Activated naive CD8-positive, alpha-beta T cell treated with anti-CD3 and anti-CD28 coated beads, Interleukin-2, amount 10 ng/mL, durations not matched to agents 7 days and 5 days (primary cell): ENCODE measurements at places on chromosomes 2 and 18.

DNA sequence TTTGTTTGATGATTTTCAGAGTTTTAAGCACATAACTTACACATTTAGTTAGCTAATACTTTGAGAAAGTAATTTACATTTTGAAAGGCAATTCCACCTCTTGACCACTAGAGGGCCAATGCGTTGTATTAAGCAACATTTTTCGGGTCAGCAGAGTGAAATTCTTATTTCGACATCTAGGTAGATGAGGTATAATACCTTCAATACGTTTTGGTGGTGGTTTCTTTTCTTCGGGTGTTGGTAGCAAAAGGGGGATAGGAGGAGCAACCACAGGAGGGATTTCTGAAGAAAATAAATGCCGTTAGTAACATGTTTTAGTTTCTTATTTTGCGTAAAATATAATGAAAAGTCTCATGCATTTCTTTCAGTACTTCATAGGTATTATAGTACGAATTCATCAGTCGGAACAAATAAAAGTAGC, 106.3 kb downstream of the TTN start:
- no peak for DNase-seq

GRCh38 chr2:190088917-190089316, 26.4 kb upstream of the MSTN start:
- DNase-seq: no peak

- DNase-seq: no peak
These were observed 418.1 kb upstream of the DCC start for GRCh38 chr18:51921862-51922261.

- DNase-seq: no peak
These were observed 216.2 kb downstream of the SRBD1 start for GRCh38 chr2:45394842-45395241.

- no peak for DNase-seq
These were observed 12.3 kb downstream of the ZEB2 start for GRCh38 chr2:144507441-144508171.

DNA sequence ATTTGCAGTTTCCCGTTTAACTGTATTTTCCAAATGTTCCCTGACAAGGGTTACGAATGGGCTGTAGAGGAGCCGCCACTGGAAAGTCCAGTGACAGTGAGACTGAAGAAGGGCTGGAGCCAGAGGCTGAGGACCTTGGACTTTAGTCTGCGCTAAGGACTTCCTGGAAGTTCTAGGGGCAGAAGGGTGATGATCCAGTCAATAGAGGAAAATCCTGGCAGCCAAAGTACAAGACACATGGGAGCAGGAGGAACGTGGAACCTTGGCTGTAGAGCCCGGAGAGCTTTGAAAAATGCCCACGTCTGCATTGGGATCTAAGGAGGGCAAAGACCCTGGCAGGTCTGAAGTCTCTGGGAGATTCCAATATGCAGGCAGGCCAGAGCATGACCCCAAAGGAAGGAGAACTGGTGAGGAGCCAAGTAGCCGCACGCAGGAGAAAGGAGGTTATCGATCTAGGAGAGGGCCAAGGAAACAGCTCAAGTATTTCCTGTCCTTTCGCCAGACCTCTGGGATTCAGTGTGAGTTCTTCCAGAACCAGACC, 28.5 kb downstream of the MBP start:
- no peak for DNase-seq

- DNase-seq: no peak
These were observed 13.2 kb downstream of the SPATS2L start for GRCh38 chr2:200319548-200320337.

GRCh38 chr2:235692076-235692475, 198.2 kb downstream of the AGAP1 start:
- DNase-seq: no peak

DNA sequence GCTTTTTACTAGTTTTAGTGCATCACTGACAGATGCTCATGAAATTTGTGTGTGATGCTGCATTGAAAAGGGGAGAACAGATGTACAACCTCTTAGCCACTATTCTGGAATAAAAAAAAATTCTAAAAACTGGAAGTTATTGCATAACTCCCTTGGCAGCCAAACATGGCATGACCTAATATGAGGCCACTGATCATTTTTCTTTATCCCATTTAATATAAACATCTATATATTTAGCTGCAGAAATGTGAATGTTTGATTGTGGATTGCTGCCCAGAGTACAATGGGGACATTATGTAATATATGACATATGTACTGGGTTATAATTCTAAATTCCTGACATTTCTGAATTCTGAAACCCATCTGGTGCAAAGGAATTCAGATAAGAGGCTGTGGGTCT, 86.5 kb downstream of the CDCA7 start:
- DNase-seq: no peak

- DNase-seq: no peak
These were observed 841.0 kb downstream of the RNF144A start for GRCh38 chr2:7758073-7758759.

GRCh38 chr2:20213651-20214565, 11.0 kb downstream of the SDC1 start:
- no peak for DNase-seq

GRCh38 chr2:207816546-207816945, 46.8 kb upstream of the FZD5 start:
- no peak for DNase-seq

- no peak for DNase-seq
These were observed 18.3 kb upstream of the BMP10 start for GRCh38 chr2:68889500-68889899.

GRCh38 chr2:166411473-166412230, 35.9 kb upstream of the SCN9A start:
- DNase-seq: no peak

DNA sequence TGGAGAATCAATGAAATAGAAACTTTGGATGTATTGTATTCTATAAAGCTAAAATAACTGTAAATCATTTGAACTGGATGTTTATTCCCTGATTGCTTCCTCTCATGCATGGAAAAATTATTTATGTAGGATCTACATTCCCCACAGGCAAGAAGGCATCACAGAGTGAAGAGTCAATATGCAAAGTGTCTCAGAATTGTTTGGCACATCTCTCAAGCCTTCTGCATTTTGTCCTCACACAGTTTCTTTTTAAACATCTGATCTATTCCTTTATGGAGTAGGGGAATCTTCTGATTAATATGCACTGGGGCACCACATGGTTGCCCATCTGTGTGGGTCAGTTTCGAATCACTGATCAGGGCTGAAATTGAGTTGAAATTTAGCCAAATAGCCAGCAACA, 465.4 kb downstream of the ZNF804A start:
- no peak for DNase-seq

DNA sequence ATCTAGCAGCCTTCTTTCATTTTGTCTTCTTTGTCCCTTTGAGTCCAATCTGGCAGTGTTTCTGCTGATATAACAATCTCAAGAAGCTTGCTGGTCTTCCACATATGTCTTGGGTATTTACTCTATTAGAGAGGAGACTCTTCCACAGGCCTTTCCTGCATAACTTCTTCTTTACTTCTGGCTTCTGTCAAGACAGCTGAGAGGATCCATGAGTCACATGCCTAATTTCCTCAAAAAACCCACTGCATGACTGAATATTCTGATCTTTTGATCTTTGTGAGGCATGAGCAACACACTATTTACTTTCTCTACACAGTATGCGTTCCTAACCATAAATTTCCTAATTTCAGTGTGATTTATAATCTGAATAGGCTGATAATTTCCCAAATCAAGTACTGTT, 5.1 kb upstream of the DCC start:
- no peak for DNase-seq

GRCh38 chr2:164205347-164205746, 415.9 kb downstream of the GRB14 start:
- DNase-seq: no peak

DNA sequence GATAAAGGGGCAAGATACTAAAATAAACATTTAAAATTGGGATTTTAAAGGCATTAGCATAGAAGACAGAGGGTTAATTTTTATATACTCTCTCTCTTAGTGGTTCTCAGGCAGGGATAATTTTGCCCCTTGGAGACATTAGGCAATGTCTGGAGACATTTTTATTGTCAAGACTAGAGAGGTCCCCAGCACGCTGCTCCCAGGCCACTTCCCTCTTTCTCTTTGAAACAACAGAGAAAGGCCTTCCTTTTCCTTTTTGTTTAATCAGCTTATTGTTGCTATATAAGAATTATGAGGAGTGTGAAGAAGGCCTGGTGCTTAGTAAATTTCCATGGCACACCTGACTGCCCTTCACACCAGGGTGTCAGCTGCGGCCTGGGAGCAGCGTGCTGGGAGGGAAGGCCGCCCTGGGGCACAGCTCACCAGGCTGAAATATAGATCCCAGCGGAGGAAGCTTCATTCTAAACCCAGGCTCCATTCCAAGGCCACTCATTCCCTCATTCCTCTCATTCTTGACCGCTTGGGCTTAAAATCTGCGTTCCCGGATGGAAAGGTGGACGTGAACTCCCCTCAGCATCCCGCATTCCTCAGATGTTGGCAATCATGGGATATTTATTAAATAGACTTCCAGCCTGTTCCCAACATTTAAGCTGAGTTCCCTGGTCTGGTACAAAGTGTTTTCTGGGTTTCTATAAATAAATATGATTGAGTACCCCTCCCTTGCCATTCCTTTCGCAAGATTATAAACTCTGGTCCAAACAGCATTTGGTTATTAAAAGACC, 22.5 kb downstream of the SLC14A2 start:
- DNase-seq: no peak

GRCh38 chr2:136443661-136444060, 321.7 kb upstream of the THSD7B start:
- DNase-seq: no peak

- DNase-seq: no peak
These were observed 137.9 kb upstream of the CXCR4 start for GRCh38 chr2:136255648-136256461.

DNA sequence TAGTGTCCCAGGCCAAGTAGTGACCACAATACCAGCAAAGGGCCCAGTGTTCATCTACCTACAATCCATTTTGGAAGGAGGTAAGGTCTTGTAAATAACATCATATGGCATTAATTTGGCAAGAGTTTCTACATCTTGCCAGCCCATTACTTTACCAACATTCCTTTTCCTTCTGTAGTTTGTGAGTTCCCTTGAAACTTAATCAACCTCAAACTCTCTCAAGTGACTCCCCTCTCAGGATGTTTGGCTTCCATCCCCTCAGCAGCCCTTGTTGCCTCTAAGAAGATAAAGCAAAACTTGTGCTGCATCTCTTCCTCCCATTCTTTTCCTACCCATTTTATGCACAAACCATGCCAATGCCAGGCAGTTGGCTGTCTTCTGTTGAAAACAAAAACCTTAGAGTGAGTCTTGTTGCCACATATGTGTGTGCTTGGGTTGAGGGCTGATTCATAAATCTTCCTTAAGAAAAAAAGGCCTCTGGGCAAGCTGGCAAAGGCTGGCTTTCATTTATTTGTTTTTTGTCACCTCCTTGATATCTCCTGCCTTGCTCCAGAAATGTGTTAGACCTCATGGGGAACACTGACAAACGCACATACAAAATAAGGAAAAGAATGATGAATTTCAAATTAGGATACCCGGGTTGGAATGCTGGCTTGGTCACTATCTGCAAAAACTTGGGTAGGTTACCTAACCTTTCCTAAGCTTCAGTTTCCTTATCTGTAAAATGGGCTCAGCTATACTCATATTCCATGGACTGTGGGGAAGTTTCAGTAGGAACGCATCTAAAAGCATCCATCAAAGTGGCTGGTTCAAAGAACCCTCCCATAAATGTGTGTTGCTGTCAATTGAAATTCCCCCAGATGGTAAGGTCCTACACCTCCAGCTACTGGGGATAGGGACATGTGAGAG, 29.4 kb upstream of the ST3GAL5 start:
- no peak for DNase-seq

GRCh38 chr2:182004945-182005520, 19.4 kb downstream of the PPP1R1C start:
- no peak for DNase-seq

DNA sequence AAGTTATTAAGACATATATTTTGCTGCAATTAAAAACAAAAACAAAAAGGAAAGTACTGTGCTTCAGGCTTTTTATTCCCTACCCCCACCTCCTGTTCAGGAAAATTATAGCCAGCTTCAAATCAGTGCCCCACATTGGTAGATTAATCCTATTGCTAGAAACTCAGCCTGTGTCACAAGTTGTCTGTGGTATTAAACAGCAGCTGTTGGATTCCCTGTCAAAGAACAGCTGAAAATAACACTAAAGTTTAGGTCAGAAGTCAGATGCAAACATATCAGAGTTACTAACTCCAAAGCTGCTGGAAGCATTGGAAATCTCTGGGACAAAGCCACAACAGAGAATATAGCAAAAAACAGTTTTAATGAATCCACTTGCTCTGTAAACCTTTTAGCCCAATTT, 818 bp upstream of the CCDC141 start:
- no peak for DNase-seq

GRCh38 chr2:133286326-133286922, 281.8 kb downstream of the NCKAP5 start:
- DNase-seq: no peak

DNA sequence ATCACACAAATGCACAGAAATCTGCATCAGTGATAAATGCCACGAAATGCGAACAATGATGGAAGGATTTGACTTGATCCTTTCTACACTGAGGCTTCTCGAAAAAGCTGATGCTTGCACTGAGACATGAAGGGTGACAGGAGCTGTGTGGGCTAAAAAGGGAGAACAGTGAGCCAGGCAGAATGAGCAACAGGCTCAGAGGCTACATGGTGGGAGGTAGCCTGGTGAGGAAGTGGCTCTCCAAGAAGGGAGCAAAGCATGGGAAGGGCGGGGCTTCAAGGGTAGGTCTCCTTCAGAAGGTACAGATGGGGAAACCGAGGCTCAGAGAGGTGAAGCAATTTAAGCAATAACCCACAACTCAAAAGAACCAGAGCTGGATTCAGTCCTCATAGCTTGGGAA, 82.4 kb downstream of the TRIM43 start:
- DNase-seq: no peak

GRCh38 chr2:195533771-195534642, 123.0 kb upstream of the SLC39A10 start:
- peak; percentile 57 for DNase-seq

- DNase-seq: no peak
These were observed 14.7 kb downstream of the SULT6B1 start for GRCh38 chr2:37173741-37174140.

- DNase-seq: no peak
These were observed 208.7 kb downstream of the CLIP4 start for GRCh38 chr2:29323961-29324360.

- DNase-seq: no peak
These were observed 162.2 kb downstream of the SLC39A10 start for GRCh38 chr2:195819276-195819675.

DNA sequence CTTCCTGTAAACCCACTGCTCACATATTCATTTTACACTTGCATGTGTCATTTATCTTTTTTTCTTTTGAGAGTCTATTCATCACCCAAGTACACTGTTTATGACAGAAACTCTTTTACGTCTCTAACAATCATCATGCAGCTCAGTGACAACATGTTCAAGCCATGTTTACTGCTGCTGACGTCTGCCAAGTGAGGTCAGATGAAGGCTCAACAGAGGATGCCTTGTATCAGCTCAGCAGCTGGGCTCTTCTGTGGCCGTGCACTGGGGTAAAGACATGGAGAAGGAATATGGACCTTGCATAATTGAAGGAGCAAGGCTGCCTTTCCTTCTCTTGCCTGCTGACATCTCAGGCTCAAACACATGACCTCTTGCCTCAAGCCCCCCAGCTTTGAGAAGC, 99.6 kb downstream of the ADD2 start:
- DNase-seq: no peak

- no peak for DNase-seq
These were observed 39.4 kb upstream of the ITM2C start for GRCh38 chr2:230825354-230825753.
